ENCODE measurements at places on chromosomes 3 and 15.

- DNase-seq = no peak
Measured at GRCh38 chr15:46732060-46732459, 985.2 kb upstream of the SEMA6D start.

DNA sequence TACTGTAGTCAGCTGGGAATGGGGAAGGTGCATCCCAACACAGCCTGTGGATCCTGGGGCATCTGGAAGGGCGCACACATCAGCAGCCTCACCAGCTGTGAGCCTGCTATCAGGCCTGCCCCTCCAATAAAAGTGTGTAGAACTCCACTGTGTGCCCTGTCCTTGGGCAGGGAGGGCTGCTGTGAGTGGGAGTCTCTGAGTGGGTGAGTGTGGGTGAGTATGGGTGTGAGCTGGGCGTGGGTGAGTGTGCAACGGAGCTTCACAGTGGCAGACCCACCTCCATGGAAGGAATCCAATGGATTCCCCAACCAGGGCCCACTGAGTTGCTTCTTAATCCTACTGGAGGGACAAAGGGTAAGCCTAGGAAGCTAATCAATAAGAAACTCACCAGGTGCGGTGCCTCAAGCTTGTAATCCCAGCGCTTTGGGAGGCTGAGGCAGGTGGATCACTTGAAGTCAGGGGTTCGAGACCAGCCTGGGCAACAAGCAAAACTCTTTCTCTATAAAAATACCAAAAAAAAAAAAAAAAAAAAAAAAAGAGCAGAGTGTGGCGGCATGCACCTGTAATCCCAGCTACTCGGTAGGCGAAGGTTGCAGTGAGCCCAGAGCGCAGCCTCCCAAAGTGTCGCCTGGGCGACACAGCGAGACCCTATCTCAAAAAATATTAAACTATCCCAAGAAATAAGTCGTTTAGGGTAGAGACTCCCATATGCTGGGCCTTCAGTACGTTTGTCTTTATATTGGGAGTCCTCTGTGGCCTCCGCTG, 555 bp upstream of the RCCD1 start:
- no peak for DNase-seq

DNA sequence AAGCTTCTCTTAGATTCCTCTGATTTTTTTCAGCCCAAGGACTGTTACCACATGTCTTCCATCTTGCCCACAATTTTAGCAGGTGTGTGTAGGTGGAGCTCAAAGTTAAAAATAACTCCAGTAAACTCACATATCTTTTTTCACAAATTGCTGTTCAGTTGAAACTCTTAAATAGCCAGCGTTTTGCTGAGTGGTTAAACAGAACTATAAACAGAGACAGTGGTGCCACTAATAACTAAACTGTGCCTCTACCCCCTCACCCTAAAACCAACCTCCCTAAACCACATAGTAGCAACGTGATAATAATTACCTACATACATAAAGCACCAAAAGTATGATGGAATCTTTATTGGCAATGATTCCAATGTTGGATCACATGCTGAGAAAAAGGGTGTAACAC, 525.1 kb downstream of the PDCD6IP start:
- DNase-seq = no peak

DNA sequence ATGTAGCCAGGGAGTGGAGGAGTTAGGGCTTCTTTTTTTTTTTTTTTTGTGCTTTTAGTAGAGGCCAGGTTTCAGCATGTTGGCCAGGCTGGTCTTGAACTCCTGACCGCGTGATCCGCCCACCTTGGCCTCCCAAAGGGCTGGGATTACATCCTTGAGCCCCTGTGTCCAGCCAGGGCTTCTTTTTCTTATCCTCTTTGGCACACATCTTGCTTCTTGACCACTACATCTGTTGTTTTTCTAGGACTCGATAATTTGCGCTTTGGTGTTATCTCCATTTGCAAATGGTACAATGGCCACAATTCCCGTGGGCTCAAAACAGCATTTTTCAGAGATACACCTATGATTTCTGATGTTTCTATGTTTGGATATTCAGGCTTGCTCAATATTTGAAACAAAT, 4.2 kb downstream of the SKIL start:
- no peak for DNase-seq
